Tibial nerve (tissue), 4 donors: ENCODE measurements at places on chromosomes 5 and 9. TPM values are rescaled to one million over a fixed set of nuclear protein-coding genes. Genes with fewer than 3 reads are reported as not detected.

- H3K4me1 ChIP-seq = no peaks in the 10 kb centered on the region
- no peaks in the 10 kb centered on the region for H3K27me3 ChIP-seq
- H3K27ac ChIP-seq = no peak within 1 kb of the TSS
Measured at GRCh38 chr5:140840978-140841962, at the start of gene PCDHA8. PCDHA8 (plus strand) TSS chr5:140841187; CDS start chr5:140841322, 135 bp downstream.

DNA sequence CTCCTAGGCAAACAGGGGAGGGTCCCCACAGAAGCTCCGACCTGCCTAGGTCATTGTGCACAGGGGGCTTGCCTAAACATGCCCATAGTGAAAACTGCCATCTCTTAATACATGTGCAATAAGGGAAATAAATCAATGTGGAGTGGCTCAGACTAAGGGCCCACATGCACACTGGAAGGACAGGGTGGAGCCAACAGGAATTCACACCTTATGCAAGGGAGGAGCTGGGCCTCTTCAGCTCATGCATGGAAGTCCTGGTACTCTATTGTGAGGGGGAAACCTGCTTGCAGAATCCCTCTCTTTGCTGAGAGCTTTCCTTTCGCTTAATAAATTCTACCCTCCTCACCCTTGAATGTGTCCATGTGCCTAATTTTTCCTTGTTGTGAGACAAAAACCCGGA, 815.8 kb downstream of the EFNA5 start:
- H3K36me3 ChIP-seq = no peaks in the 10 kb centered on the region
- no peak overlapping the region for H3K27ac ChIP-seq
- DNase-seq = no peak
- no peaks in the 10 kb centered on the region for H3K4me1 ChIP-seq
- no peak overlapping the region for H3K4me3 ChIP-seq

GRCh38 chr9:29176231-29176630, 1603.0 kb upstream of the C9orf72 start:
- H3K36me3 ChIP-seq = no peaks in the 10 kb centered on the region
- H3K27me3 ChIP-seq = no peaks in the 10 kb centered on the region
- H3K4me3 ChIP-seq = no peak overlapping the region

DNA sequence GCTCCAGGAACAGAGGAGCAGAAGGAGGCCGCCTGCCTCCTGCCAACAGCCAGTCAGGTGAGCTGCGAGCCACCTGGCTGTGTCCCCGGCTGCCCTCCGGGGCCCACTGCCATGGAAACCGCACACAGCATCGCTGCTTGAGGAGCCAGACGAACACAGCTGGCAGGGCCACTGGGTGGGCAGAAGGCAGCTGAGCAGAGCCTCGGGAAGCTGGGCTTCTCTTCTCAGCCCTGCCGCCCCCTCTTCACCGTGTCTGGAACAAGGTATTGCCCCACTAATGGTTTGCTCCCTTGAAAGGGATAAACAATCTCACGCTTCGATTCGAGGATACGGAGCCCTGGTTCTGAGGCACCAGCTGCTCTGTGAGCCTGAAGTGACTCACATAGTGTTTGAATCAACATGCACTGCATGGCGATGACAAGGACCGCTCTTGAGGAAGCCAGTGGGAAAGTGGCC, 63.7 kb upstream of the RUFY1 start:
- no peak overlapping the region for H3K27ac ChIP-seq
- no peak for DNase-seq
- no peaks in the 10 kb centered on the region for H3K4me1 ChIP-seq
- H3K4me3 ChIP-seq = no peak overlapping the region
- no peaks in the 10 kb centered on the region for H3K27me3 ChIP-seq
- H3K36me3 ChIP-seq = no peaks in the 10 kb centered on the region

The PCDHA8 gene
- 0.63 TPM for total RNA-seq
